ENCODE measurements at places on chromosomes 1 and 21.

DNA sequence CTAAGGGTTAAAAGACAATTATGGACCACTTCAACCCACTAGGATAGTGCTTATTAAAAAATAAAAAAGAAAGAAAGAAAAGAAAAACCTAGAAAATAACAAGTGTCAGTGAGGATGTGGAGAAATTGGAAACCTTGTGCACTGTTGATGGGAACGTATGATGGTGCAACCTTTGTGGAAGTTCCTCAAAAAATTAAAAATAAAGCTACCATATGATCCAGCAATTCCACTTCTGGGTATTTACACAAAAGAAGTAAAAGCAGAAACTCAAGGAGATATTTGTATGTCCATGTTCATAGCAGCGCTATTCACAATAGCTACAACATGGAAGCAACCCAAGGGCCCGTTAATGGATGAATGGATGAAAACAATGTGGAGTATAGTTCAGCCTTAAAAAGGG, 115.2 kb upstream of the ATP1A1 start:
- no peak for DNase-seq

DNA sequence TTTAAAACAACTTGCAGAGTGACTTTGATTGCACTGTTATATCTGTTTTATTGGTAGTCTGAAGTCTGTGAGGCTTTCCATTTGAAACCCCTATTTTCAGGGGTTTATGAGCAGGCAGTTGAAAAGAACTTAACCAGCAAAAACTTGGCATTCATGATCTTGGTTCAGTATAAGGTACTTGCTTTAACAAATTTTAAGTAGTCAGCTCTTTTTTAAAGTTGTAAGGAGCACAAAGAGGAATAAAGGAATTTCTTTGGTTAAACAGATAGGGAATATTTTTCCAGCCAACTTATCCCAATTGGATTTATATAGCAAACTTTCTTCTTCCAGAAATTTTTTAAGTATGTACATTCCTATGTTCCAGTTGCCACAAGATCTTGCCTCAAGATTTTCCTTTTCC, 138.2 kb downstream of the RASAL2 start:
- DNase-seq, result no peak

DNA sequence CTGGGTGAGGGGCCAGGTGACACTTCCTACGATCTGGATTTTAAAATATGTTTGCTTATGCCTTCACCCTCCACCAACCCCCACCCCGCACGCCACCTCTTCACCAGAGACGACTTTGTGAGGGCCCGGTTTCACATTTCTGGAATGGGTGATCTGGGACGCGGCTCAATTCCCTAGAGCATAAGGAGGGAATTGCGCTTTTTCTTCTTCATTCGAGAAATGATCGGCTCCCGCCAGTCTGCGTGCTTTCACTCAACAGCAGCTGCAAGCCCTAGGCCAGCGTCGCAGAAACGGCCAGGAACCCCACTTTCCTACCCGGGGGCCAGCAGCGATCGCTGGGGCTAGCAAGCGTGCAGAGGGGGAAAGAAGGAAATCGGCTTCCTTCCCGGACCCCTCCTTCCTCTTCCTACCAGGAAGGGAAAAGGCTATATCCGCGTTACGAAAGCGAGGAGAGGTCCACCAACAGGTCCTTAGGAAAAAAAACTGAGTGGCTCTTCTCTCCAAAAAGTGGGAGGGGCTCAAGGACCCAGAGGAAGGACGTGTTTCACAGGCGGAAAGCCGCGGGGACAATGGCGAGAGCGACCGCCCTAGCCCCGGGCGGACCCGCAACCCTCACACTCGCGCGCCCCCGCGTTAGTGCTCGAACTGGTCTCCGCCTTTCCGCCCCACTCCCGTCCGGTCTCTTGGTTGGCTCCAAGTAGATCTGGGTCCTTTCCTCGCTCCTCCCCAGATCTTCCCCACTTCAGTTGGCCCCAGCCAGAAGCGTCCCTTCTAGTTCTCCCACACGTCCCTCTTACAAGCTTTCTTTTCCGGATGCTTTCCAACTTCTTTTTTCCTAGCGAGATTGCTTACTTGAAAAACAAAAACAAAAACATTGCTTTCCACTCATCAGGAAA, 1.1 kb upstream of the ADAMTS1 start:
- peak; percentile 49 for DNase-seq

- no peak for DNase-seq
These were observed 73.5 kb downstream of the KAZN start for GRCh38 chr1:14672005-14672404.

DNA sequence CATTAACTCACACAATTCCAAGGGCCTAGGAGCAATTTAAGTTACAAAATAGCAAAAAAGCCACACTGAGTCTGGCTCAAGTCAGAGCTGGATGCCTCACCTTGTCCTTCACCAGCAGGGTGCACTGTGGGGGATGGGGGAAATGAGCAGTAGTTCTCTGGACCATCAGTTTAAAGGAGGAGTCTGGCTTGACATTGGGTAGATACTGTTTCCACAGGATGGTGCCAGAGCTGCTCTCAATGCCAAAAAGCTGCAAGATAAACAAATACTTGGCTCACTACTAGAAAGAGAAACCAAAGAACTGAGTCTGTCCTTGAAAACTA, 18.8 kb downstream of the EMC1 start:
- DNase-seq, result no peak

- no peak for DNase-seq
These were observed 112.2 kb downstream of the ITSN1 start for GRCh38 chr21:33754481-33754880.

- DNase-seq, result peak; percentile 30
These were observed at the start of gene ABCG1 for GRCh38 chr21:42218836-42219605. Gene ABCG1 (plus strand): TSS chr21:42219140. CDS start chr21:42219263, 123 bp downstream.

GRCh38 chr21:36260030-36260787, 59.8 kb upstream of the MORC3 start:
- DNase-seq, result peak; percentile 72

- DNase-seq, result peak; percentile 31
These were observed 101.3 kb upstream of the SLC25A33 start for GRCh38 chr1:9437961-9438430.

- no peak for DNase-seq
These were observed 34.9 kb downstream of the PIK3C2B start for GRCh38 chr1:204459706-204460105.
